Smooth muscle cell of trachea (primary cell): ENCODE measurements at places on chromosomes 5 and 9. TPM values are rescaled to one million over a fixed set of nuclear protein-coding genes. Genes with fewer than 3 reads are reported as not detected.

Gene SHOC1
- under 0.01 and 0.17 TPM in 2 replicates for total RNA-seq

Gene LCN12
- total RNA-seq = not detected in 2 replicates

Gene HRH2
- not detected in 2 replicates for total RNA-seq

Gene WHRN
- 0.73 and 4.0 TPM in 2 replicates for total RNA-seq

Gene SURF1
- 29.6 and 30.8 TPM in 2 replicates for total RNA-seq

Gene ABO
- total RNA-seq = not detected in 2 replicates

Gene IGFBPL1
- total RNA-seq = not detected in 2 replicates

Gene INSL4
- not detected in 2 replicates for total RNA-seq

Gene INSL6
- not detected in 2 replicates for total RNA-seq

Gene GABRA1
- not detected in 2 replicates for total RNA-seq

Gene IARS1
- 257 and 319 TPM in 2 replicates for total RNA-seq

Gene PCDHB14
- 0.15 and 1.2 TPM in 2 replicates for total RNA-seq

Gene ROPN1L
- 0.29 and 0.66 TPM in 2 replicates for total RNA-seq

Gene SLC45A2
- total RNA-seq = under 0.01 TPM in 1 of 2 replicates, not detected in the other

Gene SPOCK1
- 36.1 and 54.9 TPM in 2 replicates for total RNA-seq

Gene B4GALT1
- total RNA-seq = 31.1 and 32.3 TPM in 2 replicates

Gene OMD
- 0.33 and 0.73 TPM in 2 replicates for total RNA-seq

Gene IL13
- not detected in 2 replicates for total RNA-seq

Gene GBGT1
- total RNA-seq = 3.1 and 5.6 TPM in 2 replicates

Gene SV2C
- not detected in 2 replicates for total RNA-seq

Gene CDO1
- 9.0 and 13.2 TPM in 2 replicates for total RNA-seq

Gene PCDHA8
- under 0.01 and 0.15 TPM in 2 replicates for total RNA-seq

Gene NTNG2
- 2.0 and 4.8 TPM in 2 replicates for total RNA-seq

Gene BTNL9
- total RNA-seq = not detected in 2 replicates

Gene DMRT3
- total RNA-seq = not detected in 2 replicates

Gene C9orf50
- total RNA-seq = 0.17 and 0.44 TPM in 2 replicates

Gene ADAMTS2
- total RNA-seq = 50.3 and 76.6 TPM in 2 replicates

Gene MRRF
- total RNA-seq = 36.7 and 39.9 TPM in 2 replicates

Gene LHX3
- under 0.01 TPM in 1 of 2 replicates, not detected in the other for total RNA-seq

Gene GDNF
- total RNA-seq = 0.29 and 1.2 TPM in 2 replicates

Gene TMEM174
- not detected in 2 replicates for total RNA-seq

Gene BAAT
- total RNA-seq = not detected in 2 replicates

Gene MZB1
- total RNA-seq = not detected in 2 replicates

Gene ANKRD34B
- total RNA-seq = not detected in 2 replicates

Gene NRG2
- total RNA-seq = 0.66 and 0.73 TPM in 2 replicates

Gene WNT8A
- total RNA-seq = not detected in 2 replicates

Gene TLE4
- total RNA-seq = 11.9 and 13.1 TPM in 2 replicates

Gene FAXDC2
- 11.2 and 14.9 TPM in 2 replicates for total RNA-seq

Gene PPP2R2B
- total RNA-seq = 0.17 TPM in 1 of 2 replicates, not detected in the other

Gene GRIA1
- under 0.01 and 0.50 TPM in 2 replicates for total RNA-seq

Gene ITGA2
- total RNA-seq = 22.8 and 24.5 TPM in 2 replicates

Gene ZNF462
- total RNA-seq = 17.0 and 19.0 TPM in 2 replicates

Gene RMRP
- 6,137 and 10,606 TPM in 2 replicates for total RNA-seq

Gene CFAP157
- 0.17 TPM in 1 of 2 replicates, not detected in the other for total RNA-seq

Gene YIPF5
- total RNA-seq = 137 and 159 TPM in 2 replicates

Gene C5orf63
- total RNA-seq = 2.5 TPM in 2 replicates

Gene GNA14
- total RNA-seq = 0.15 and 0.50 TPM in 2 replicates

Gene PLPP1
- 237 and 326 TPM in 2 replicates for total RNA-seq

Gene LPAR1
- total RNA-seq = 220 and 405 TPM in 2 replicates

Gene C9orf43
- total RNA-seq = 0.15 and 0.50 TPM in 2 replicates

Gene PCDHGA9
- total RNA-seq = 7.4 and 8.0 TPM in 2 replicates

Gene CEL
- under 0.01 and 0.66 TPM in 2 replicates for total RNA-seq

Gene TNFSF15
- 0.44 and 0.99 TPM in 2 replicates for total RNA-seq

Gene PKD2L2
- total RNA-seq = not detected in 2 replicates

Gene C5orf34
- 1.3 and 6.3 TPM in 2 replicates for total RNA-seq

Gene PCDHB5
- total RNA-seq = 0.29 and 1.3 TPM in 2 replicates
